8988T (cell line): ENCODE measurements at places on chromosomes 7 and 10.

DNA sequence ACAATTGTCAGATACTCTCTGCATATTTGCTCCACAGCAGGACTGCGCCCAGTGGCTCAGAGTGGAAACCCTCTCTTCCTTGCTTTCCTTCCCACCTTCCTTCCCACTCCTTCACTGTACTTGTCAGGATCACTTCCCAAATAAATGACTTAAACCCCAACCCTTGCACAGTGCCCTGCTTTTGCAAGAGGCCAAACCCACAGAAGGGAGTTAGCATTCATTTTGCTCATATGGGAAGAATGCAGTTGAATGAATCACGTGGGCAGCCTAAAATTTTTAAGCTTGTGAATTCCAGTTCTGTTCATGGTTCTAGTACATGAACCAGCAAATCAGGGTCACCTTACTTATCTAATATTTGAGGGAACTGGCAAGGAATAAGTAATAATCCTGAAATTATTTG, 47.7 kb upstream of the SFMBT2 start:
- DNase-seq, result no peak

- no peak for DNase-seq
These were observed 690.9 kb downstream of the NXPH1 start for GRCh38 chr7:9124320-9124719.

DNA sequence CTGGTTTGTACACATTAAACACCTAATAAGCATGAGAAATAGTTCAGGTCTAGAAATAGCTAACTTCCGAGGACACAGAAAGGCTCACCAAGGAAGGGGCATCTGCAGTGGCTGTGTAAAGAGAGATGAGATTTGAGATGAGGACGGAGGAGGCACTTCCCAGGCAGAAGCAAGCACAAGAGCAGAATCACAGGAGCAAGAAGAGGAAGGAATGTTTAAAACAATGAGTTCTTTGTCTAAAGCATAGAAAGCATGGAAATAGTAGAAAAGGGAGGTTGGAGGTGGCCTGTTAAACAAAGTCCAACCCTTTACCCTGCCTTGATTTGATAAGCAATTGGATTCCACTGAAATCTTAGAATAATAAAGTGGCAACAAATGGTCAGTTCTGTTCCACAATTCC, 11.6 kb upstream of the PON3 start:
- no peak for DNase-seq

DNA sequence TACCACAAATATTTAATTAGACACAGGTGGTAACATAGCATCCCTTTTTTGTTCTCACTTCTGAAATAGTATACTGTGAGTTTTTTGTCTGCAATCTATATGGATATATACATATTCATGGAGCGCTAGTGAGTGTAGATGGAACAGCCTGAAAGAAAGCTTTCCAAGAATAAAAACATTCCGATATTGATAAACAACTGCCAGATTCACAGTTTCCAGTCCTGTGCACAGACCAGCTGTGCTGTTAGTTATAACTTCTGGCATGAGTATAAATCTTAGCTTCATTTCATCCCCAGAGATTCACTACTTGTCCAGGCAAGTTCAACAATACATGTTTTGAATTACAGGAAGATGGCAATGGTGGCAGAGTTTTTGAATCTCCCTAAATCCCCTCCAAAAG, 467.1 kb upstream of the STEAP1 start:
- DNase-seq, result no peak

- no peak for DNase-seq
These were observed 136.8 kb downstream of the PAXIP1 start for GRCh38 chr7:154865984-154866685.
